Smooth muscle cell of the umbilical artery (primary cell): ENCODE measurements at places on chromosomes 6 and 20. TPM values are rescaled to one million over a fixed set of nuclear protein-coding genes. Genes with fewer than 3 reads are reported as not detected.

The BEND6 gene
- total RNA-seq = 14.3 TPM in 2 replicates

The GSTA2 gene
- not detected in 2 replicates for total RNA-seq

The RIPPLY2 gene
- total RNA-seq = not detected in 2 replicates

The SLC22A7 gene
- not detected in 2 replicates for total RNA-seq

The SPATA2 gene
- total RNA-seq = 1.8 and 3.0 TPM in 2 replicates

The SIRPG gene
- total RNA-seq = not detected in 2 replicates

The TGM2 gene
- total RNA-seq = 1,934 and 2,042 TPM in 2 replicates

The TP53TG5 gene
- total RNA-seq = not detected in 2 replicates

The SLC24A3 gene
- total RNA-seq = 6.5 and 25.3 TPM in 2 replicates

The TGM3 gene
- total RNA-seq = not detected in 2 replicates

The CDYL gene
- total RNA-seq = 19.9 and 24.2 TPM in 2 replicates

The OPN5 gene
- not detected in 2 replicates for total RNA-seq

The ADGRF5 gene
- total RNA-seq = under 0.01 and 0.09 TPM in 2 replicates

The BPIFB4 gene
- total RNA-seq = not detected in 2 replicates

The OLIG3 gene
- not detected in 2 replicates for total RNA-seq

The TSPO2 gene
- not detected in 2 replicates for total RNA-seq

The KIFC1 gene
- total RNA-seq = 1.2 and 11.2 TPM in 2 replicates

The FAM83C gene
- not detected in 2 replicates for total RNA-seq

The CLDN20 gene
- not detected in 2 replicates for total RNA-seq

The MAK gene
- not detected in 2 replicates for total RNA-seq
